GM04504 (cell line): ENCODE measurements at places on chromosomes 5 and 9.

- no peak for DNase-seq
Observed at GRCh38 chr9:126583144-126583760, 30.5 kb upstream of the LMX1B start.

DNA sequence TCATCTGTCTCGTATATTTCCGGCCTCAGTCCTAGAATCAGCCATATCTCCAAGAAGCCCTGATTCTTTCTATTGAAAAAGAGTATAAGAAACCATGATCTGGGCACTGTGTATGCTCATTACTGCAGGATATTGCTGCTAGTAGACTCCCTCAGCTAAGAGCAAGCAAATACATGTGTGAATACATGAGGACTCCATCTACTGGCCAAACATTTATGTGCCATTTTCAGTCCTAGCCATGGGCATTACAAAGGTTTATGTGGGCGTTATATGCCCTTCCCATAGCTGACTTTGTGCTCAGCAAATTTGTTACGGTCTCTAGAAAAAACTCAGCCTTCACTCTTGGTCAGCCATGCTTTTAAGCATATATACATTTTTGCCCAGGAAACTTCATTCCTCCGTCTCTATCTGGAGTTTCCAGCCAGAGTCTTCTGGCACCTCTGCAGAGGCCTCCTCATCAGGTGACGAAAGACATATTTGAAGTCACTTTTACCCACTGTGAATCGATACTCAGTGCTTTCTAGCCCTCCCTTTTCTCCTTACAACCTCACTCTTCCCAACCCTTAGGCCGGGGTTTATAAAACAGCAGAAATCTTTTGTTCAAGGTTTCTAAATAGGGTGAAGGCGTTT, 1495.6 kb upstream of the CDH6 start:
- DNase-seq = no peak

- DNase-seq = no peak
Observed at GRCh38 chr9:137619240-137620047, 639 bp downstream of the EHMT1 start.

DNA sequence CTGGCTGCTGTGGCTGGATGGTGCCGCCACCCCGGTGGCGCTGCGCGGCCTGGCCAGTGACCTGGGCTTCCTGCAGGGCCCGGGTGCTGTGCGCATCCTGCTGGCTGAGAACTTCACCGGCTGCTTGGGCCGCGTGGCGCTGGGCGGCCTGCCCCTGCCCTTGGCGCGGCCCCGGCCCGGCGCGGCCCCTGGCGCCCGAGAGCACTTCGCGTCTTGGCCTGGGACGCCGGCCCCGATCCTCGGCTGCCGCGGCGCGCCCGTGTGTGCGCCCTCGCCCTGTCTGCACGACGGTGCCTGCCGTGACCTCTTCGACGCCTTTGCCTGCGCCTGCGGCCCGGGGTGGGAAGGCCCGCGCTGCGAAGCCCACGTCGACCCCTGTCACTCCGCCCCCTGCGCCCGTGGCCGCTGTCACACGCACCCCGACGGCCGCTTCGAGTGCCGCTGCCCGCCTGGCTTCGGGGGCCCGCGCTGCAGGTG, 17.5 kb downstream of the CRB2 start:
- no peak for DNase-seq

DNA sequence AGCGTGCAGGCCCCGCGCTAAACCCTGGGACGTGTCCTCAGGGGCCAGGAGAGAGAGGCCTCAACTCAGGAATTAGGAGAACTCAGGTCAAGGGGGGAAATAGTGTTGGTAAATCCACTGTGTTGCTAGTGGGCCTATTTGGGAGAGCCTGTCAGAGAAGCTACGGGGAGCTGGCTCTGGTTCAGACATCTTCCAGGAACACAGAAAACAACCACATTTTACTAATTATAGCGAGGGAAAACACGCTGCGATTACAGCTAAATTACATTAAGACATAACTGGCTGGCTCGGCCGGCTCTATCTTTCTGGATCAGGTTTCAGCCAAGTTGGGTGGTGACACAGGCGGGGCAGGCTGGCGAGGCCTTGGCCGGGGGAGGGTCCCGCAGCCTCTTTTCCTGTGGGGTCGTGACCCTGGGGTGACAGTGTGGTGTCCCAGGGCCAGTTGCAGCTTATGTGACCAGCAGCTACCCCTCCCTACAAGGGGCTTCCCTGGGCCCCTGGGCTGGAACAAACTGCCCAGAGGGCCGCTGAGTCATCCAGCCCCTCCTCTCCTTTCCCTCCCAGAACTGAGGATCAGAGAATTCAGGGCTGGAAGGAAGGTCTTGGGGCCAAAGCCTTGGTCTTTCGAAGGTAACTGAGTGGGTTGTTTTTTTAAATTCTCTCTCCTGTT, 75.1 kb downstream of the FGF18 start:
- DNase-seq = peak; percentile 57

GRCh38 chr5:135705941-135706466, 127.2 kb upstream of the CXCL14 start:
- no peak for DNase-seq

DNA sequence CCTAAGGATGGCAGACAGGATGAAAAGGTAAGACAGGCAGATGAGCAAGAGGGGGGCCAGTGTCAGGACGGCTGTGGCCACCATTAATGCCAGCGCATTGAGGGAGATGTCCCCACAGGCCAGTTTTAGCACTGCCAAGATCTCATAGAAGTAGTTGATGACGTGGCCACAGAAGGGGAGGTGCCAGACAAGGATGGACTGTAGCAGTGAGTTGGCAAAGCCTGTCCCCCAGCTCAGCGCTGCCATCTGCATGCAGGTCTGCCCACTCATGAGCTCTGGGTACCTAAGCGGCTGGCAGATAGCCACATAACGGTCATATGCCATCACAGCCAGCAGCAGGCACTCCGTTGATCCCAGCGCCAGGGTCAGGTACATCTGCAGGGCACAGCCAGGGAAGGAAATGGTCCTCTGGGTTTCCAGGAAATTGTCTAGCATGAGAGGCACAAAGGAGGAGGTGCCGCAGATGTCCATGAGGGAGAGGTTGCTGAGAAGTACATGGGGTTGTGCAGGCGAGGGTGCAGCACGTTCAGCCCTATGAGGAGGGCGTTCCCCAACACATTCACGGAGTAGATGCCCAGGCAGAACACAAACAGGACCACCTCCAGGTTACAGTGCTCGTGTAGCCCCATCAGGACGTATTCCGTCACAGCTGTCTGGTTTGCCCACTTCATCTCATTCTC, 10.8 kb downstream of the OR13J1 start:
- DNase-seq = no peak

- no peak for DNase-seq
Observed at GRCh38 chr9:126723807-126724172, 81.0 kb upstream of the ZBTB43 start.

GRCh38 chr9:29773676-29774075, 2200.4 kb upstream of the C9orf72 start:
- no peak for DNase-seq

GRCh38 chr9:18114559-18115475, 359.1 kb upstream of the ADAMTSL1 start:
- DNase-seq = no peak

- DNase-seq = no peak
Observed at GRCh38 chr5:55836191-55836590, 15.0 kb upstream of the IL31RA start.

DNA sequence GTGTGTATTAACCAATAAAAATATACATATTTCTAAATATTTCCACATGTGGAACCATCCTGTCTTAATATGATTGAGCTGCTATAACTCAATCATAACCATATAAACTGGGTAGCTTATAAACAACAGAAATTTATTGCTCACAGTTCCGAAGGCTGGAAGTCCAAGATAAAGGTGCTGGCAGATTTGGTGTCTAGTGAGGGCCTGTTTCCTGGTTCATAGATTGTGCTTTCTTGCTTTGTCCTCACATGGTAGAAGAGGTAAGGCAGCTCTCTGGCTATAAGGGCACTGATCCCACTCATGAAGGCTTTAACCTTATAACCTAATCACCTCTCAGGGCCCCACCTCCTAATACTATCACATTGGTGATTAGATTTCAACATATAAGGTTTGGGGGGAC, 14.0 kb upstream of the PRKAA1 start:
- DNase-seq = no peak
